Smooth muscle cell of trachea (primary cell): ENCODE measurements at places on chromosomes 16 and 17. TPM values are rescaled to one million over a fixed set of nuclear protein-coding genes. Genes with fewer than 3 reads are reported as not detected.

Gene CD2BP2
- total RNA-seq = 39.0 and 42.6 TPM in 2 replicates

Gene HS3ST3A1
- total RNA-seq = 21.4 and 24.1 TPM in 2 replicates

Gene ADAP2
- 4.1 and 4.5 TPM in 2 replicates for total RNA-seq

Gene GRIN2A
- under 0.01 and 0.33 TPM in 2 replicates for total RNA-seq

Gene CDH1
- not detected in 2 replicates for total RNA-seq

Gene EPN3
- under 0.01 TPM in 1 of 2 replicates, not detected in the other for total RNA-seq

Gene ANKFN1
- total RNA-seq = not detected in 2 replicates

Gene MT4
- total RNA-seq = not detected in 2 replicates

Gene COX6A2
- not detected in 2 replicates for total RNA-seq

Gene MMP15
- 1.6 and 6.1 TPM in 2 replicates for total RNA-seq

Gene PIRT
- total RNA-seq = not detected in 2 replicates

Gene SUMO2
- total RNA-seq = 113 and 134 TPM in 2 replicates

Gene TMC7
- 0.66 and 0.73 TPM in 2 replicates for total RNA-seq

Gene CD300LB
- total RNA-seq = under 0.01 TPM in 1 of 2 replicates, not detected in the other

Gene C16orf92
- total RNA-seq = not detected in 2 replicates
